Sigmoid colon (tissue), 7 donors: ENCODE measurements at places on chromosomes 2 and 18.

- no peak for DNase-seq
Observed at GRCh38 chr2:211367711-211368110, 811.3 kb downstream of the CPS1 start.

GRCh38 chr2:16104949-16105668, 164.8 kb downstream of the MYCN start:
- DNase-seq, result no peak

- DNase-seq, result no peak
Observed at GRCh38 chr2:205646680-205647079, 35.6 kb upstream of the NRP2 start.

DNA sequence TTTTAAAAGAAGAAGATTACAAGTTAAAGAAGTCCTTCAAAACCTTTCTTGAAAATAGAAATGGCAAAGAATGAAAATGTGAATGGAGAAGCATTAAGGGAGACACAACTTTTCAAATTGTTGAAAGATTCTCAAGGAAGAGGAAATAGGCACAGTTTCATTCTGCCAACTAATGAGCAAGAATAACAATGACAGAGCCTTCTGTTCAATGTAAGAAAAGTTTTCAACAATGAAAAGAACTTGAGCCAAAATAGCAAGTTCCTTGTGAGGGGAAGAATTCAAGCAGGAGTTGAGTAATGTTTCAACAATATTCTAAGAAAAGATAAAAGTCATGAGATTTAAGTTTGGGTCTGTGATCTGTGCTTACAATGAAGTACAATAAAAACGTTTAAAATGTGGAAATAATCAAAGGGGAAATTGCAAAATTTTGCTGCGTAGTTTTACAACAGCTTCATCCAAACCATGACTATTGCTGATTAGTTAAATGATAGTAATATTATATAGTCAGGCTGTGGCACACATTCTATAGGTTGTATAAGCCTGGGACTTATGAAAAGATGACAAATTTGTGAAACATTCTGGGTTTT, 122.6 kb downstream of the METTL4 start:
- no peak for DNase-seq

DNA sequence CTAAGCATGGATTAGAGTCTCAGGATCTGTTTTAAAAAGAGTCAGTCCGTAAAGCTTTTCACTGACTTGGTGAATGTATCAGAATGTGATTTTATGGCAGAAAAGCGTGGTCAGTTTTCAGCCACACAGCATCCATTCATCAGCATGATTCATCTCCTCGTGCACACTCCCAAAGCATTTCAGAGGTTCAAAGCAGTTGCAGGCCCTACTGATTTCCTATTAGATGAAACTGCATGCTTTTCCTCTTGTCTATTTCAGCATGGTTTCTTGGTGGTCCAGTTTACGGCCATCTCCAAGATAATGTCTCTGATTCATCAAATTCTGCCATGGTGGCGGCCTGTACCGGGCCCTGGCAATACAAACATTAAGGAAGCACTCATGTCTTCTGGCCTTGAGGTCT, 4.8 kb upstream of the PARD6G start:
- DNase-seq, result no peak

DNA sequence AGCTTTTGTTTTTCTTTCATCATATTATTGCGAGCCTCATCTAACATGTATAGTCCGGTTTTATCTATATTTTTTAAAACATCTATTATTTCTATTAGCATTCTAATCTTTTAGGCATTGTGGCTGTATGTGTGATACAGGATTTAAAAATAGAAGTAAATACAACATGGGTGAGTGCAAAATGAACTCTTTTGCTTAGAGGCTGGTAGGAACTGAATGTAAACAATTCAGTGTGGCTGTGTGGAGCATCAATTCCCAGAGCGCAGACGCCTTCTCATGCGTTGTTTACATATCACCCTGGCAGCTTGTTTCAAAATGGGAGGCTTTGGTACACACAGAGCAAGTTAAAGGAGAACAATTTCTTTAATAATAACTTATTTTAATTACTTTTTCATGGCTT, 836 bp downstream of the DTNA start:
- no peak for DNase-seq

- no peak for DNase-seq
Observed at GRCh38 chr2:42696987-42697386, 66.9 kb downstream of the OXER1 start.

DNA sequence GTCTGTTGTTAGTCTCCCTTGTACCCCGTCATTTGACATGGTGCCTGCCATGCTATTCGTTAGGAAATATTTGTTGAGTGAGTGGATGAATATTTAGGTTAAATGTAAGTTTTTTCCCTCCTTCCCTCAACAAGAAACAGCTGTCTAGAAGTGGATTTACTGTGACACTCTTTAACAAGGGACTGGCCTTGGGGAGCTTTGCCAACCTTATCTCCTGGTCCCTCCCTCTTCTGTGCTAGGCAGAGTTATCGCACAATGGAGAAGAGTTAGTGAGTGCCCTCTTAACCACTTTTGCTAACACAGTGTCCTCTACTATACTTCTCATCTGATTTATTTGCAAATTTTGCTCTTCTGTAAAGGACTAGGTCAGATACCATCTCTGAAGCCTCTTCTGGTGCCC, 61.2 kb downstream of the DIS3L2 start:
- no peak for DNase-seq

GRCh38 chr2:203143391-203143790, 95.4 kb upstream of the CYP20A1 start:
- DNase-seq, result no peak

GRCh38 chr18:71001597-71001996, 712.8 kb downstream of the SOCS6 start:
- DNase-seq, result no peak

- DNase-seq, result no peak
Observed at GRCh38 chr18:54946149-54946581, 13.1 kb downstream of the CCDC68 start.

- DNase-seq, result no peak
Observed at GRCh38 chr2:161571051-161571429, 53.2 kb upstream of the SLC4A10 start.
